ENCODE measurements at places on chromosomes 4 and X. TPM values are rescaled to one million over a fixed set of nuclear protein-coding genes. Genes with fewer than 3 reads are reported as not detected.

- DNase-seq = no peak
Measured at GRCh38 chrX:11530621-11531020, 135.1 kb downstream of the ARHGAP6 start.

DNA sequence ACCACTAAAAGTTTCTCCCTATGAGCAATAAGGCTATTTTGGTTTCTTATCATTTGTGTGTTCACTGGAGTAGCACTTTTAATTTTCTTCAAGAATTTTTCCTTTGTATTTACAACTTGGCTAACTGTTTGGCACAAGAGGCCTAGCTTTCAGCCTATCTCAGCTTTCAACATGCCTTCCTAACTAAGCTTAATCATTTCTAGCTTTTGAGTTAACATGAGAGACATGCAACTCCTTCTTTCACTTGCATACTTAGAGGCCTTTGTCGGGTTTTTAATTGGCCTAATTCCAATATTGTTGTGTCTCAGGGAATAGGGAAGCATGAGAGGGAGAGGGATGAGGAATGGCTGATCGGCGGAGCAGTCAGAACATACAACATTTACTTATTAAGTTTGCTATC, 349.8 kb downstream of the OPHN1 start:
- no peak for DNase-seq

- peak; percentile 45 for DNase-seq
Measured at GRCh38 chrX:119118780-119119395, 8.7 kb downstream of the KIAA1210 start.

DNA sequence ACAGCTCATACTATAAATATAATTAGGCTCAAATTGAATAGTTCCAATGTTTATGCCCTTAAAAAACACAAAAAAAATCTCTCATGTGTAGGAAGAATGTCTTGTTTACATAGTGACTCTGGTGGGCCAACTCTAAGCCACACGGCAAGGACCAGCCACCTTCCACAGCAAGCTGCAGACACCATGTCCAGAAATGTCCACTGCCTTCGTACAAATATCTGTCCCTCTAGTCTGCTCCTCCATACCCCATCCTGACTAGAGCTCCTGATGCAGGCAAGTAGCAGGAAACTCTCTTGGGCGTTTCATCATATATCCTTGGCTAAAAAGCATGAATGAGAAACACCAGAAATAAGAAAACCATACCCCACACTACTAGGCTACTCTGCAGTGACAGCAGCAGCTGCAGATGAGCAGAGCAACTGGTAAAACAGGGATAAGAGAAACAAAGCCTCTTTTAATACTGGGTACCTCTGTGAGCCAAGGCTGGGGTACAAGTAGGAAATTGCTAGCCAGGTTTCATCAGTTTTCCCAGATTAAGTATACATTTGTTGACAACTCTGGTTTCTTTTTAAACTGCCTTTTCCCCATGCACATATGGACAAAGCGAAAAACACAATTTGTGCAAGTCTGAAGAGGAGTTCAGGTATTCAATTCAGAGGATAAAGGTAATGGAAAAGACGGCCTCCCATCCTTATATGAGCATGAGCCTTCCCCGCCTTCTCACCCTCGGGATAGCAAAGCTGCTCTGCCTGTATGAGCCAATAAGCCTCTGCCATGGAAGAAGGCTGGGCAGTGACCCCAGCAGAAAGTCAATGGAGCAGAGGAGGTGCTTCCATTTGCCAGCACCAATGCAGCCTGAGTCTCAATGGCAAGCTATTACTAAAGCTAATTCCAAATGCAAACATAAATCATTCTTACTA, 245.4 kb downstream of the DCLK2 start:
- DNase-seq = no peak

- DNase-seq = no peak
Measured at GRCh38 chrX:23341452-23341851, 6.8 kb downstream of the PTCHD1 start.

DNA sequence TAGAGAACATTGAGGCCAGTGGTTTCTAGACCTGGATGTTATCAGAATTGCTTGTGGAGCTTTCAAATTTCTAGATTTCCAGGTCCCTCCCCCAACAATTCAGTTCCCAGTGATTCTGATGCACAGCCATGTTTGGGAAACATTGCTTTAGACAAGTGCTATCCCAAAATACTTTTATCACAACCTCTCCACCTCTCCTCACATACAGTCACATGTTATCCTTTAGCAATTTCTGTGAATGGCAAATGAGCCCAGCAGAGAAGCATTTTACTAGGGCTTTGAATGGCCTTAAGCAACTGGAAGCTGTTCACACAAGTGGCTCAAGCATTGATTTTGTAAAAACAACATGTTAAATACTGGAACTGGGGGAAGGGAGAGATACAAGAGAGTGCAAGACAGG, 29.7 kb downstream of the DCX start:
- DNase-seq = no peak

- DNase-seq = no peak
Measured at GRCh38 chr4:118814058-118814457, 21.9 kb downstream of the SEC24D start.

- no peak for DNase-seq
Measured at GRCh38 chr4:110638089-110638746, 15.3 kb upstream of the PITX2 start.

GRCh38 chrX:29687687-29688086, 527.7 kb upstream of the MAGEB2 start:
- DNase-seq = no peak

- no peak for DNase-seq
Measured at GRCh38 chrX:121283921-121284320, 236.5 kb downstream of the GLUD2 start.

- no peak for DNase-seq
Measured at GRCh38 chrX:45852884-45853283, 652.2 kb upstream of the DIPK2B start.

DNA sequence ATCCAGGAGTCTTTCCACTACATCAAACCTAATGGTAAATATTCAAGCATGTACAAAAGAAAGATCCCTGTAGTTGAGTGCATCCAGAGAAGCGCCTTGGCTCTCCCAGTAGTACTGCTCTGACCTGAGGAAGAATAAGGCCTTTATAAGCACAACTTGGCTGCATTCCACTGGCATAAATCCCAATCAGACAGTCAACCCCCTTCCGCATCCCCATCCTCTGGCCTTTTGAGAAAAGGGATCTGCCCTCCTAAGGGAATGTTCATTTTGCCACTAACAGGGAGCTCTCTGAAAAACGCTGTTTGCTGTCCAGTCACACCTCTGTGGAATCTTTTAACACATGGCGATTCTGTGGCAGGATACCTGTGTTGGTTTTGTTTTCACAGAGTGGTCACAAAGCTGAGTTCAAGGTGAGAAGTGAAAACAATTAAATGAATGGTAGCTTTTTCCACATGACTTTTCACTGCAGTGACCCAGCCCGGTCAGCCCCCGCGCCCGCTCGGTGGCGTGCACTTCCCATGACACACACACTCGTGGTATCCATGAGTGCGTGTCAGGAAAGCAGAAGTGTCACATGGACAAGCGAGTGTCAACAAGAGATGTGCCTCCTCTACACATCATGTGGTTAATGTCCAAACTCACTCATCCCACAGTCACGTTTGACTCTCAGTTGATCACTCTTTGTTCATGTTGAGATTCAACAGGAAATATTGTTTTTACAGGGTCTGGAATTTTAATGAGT, 112.2 kb upstream of the ENPP6 start:
- DNase-seq = no peak

- no peak for DNase-seq
Measured at GRCh38 chr4:38452009-38452408, 212.0 kb upstream of the KLF3 start.

GRCh38 chr4:124111922-124112321, 600.6 kb downstream of the ANKRD50 start:
- peak; percentile 78 for DNase-seq

GRCh38 chrX:2342874-2343273, 157.9 kb downstream of the DHRSX start:
- no peak for DNase-seq

- no peak for DNase-seq
Measured at GRCh38 chrX:36573720-36574119, 434.4 kb upstream of the FAM47C start.

DNA sequence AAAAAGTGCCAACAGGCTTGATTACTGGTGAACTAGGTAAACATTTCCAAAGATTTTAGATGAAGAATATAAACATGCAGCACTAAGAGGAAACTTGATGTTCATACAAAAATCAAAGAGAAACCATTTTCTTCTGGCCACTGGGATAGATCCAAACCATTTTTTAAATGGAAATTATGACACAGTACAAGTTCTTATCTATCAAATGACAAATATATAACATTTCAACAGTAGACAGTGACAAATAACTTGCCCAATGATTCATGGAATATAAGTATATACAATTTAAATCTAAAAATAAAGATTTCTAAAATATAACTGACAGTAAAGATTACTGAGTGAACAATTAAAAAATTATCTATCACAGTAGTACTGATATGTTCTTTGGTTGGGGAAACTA, 151.1 kb downstream of the CDS1 start:
- no peak for DNase-seq

- no peak for DNase-seq
Measured at GRCh38 chr4:22072726-22073125, 124.2 kb upstream of the KCNIP4 start.

DNA sequence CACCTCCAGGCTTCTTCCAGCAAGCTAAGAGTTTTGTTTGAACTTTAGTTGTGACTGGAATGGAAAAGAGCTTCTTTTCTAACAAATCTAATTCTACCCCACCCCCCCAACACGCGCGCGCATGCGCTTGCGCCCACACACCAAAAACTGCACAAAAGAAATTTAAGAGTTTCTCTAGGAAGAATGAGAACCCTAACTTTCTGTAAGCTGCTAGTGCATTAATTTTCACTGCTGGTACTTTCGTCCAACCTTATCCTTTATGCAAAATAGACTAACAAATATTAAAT, 9.0 kb upstream of the INTU start:
- DNase-seq = peak; percentile 29

DNA sequence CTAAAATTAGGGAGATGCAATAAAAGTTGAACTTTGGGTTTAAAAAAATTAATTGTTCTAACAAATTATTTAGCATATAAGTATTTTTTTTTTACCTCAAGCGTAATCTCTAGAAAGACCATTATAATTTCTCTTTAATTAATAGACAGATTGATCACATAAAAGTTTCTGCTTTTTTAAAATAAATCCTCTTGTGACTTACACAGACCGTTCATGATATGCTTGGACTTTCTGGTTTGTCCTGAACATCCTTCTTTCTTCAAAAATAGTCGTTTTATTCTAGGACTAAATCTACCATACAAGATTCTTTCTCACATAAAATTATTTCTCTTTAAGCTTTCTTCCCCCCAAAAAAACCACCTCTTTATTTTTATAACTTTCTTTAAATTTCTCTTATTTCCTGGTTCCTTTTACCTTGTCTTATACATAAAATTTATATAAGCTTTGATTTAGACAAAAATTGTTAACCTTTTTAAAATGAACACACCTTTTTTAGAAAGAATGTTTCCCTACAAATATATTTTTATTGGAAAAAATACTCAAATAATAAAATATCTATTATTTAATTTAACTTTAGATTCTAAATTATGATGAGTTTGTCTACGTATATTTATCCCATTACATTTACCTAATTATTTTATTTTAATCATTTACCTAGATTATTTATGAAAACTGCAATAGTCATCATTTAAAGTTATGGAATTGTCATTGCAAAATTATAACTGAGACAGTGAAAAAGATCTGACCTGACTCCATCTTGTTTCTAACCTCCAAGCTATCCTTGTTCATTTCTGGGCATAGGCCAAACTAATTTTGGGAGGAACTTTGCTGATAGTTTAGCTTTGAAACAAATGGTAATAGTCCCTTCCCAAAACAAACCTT, 37.6 kb downstream of the PGRMC2 start:
- DNase-seq = no peak

GRCh38 chr4:114343015-114343414, 255.6 kb upstream of the UGT8 start:
- no peak for DNase-seq

DNA sequence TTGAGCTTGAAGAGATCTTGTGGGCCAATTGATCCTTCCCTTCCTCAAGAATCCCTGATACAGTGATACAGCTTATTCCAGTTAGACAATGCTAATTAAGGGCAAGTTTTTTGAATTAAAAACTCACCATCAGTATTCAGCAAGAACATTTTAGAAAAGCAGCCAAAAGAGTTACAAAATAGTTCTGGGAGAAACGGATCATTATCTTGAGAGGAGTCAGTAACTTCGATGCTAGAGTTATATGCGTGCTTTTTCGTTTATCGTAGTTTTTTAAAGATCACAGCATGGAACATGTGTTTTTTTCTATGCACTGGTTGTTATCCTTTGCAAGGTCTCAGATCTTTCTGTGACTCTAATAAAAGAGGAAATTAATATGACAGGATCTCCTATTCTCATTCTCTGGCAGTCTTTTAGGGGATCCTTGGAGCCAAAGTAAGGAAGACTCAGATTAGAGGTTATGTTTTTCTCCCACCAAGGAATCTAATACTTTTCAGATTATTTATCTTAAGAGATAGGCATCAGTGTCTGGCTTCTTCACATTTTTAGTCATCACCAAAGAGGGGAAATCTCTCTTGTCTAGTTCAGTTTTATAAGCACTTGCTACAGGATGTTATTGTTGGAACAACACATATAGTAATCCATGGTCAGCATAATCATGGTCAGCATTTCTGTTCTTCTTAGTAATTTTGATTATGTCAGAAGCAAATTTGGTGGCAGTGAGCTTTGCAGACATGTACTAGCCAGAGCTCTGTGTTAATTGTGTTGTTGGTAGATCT, 109.7 kb downstream of the PDLIM5 start:
- DNase-seq = no peak

- DNase-seq = peak; percentile 25
Measured at GRCh38 chrX:115372152-115372551, 82.6 kb downstream of the LUZP4 start.

DNA sequence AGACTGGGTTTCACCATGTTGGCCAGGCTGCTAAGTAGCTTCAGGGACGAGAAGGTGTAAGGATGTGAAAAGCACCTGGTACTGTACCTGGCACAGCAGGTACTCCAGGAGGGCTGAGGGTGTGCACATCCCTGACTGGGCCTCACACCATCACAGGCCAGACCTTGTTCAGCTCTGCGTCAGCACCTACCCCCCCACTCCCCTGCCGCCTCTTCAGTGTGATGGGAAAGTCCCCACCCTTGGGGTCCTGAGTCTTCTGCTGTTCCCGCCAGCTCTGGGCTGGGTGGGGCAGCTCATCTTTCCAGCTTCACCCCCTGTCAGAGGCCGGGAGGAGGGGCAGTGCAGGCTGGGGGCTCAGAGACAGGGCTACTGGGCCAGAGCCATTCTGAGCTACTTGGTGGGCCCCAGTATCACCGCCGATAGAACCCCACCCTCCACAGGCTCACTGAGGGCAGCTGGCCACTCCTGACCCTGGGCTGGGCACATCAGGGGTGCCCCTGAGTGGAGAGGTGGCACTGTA, 6.7 kb upstream of the SH3BP2 start:
- DNase-seq = no peak

- no peak for DNase-seq
Measured at GRCh38 chr4:16139066-16139945, 55.5 kb upstream of the PROM1 start.

- DNase-seq = no peak
Measured at GRCh38 chr4:82433791-82434190, 3.4 kb downstream of the ENOPH1 start.

The NUDT10 gene
- 11.8 TPM for polyA plus RNA-seq

The TMPRSS11A gene
- polyA plus RNA-seq = 0.03 TPM

The IRS4 gene
- polyA plus RNA-seq = 1.6 TPM

The IL2RG gene
- 0.93 TPM for polyA plus RNA-seq

The MRFAP1L1 gene
- 124 TPM for polyA plus RNA-seq

The H2BW2 gene
- 1.6 TPM for polyA plus RNA-seq

The TEX13C gene
- polyA plus RNA-seq = not detected

The NWD2 gene
- 0.23 TPM for polyA plus RNA-seq

The MAGIX gene
- polyA plus RNA-seq = 4.3 TPM

The COL4A6 gene
- 16.0 TPM for polyA plus RNA-seq

The TMEM144 gene
- 7.8 TPM for polyA plus RNA-seq

The JAKMIP1 gene
- polyA plus RNA-seq = 0.08 TPM

The QRFPR gene
- polyA plus RNA-seq = 1.5 TPM

The COPS4 gene
- polyA plus RNA-seq = 80.7 TPM
